ENCODE measurements at places on chromosomes 12 and 14. TPM values are rescaled to one million over a fixed set of nuclear protein-coding genes. Genes with fewer than 3 reads are reported as not detected.

GRCh38 chr14:62711351-62712023, 333.8 kb downstream of the KCNH5 start:
- no peak for DNase-seq

The SOAT2 gene
- 10.8 TPM for total RNA-seq

- no peak for DNase-seq
Measured at GRCh38 chr12:94458877-94459727, 565 bp downstream of the CEP83 start.

The AICDA gene
- not detected for total RNA-seq

DNA sequence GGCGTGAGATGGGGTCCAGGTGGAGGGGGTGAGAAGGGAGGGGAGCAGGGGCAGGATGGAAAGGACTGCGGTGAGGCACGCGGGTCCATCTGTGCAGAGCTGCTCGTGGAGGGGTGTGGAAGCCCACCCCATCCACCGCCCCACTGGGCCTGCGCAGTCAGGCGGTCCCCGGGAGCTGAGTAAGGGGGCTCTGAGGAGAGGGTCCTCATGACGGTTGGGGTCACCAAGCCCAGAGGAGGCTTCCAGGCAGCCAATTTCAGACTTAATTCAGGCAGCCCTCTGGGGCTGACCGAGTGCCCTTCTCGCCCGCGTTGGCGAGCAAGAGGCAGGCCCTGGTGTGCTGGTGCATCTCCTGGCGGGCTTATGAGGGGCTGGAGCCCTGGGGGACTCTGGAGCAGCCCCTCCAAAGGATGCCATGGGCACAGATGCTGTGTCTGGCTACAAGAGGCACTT, 115.5 kb downstream of the KIF26A start:
- DNase-seq = no peak

The IL26 gene
- total RNA-seq = not detected

DNA sequence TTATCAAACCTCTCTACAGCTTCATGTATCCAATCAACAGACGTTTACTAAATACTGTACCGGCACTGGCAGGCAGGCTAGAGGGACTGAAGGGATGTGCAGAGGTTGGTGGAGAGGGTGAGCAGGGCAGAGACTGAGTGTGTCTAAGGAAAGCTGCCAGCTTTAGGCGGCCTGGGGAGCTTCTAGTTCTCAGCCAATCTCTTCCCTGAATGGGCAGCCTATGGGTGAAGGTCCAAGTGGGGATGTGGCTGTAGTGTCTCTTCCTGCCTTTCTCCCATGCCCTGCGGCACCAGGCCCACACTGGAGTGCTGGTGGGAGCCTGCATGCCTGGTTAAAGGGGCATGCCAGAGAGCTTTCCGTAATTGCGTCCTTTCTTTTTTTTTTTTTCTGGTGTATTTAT, 239.8 kb downstream of the CACNA1C start:
- DNase-seq = no peak

DNA sequence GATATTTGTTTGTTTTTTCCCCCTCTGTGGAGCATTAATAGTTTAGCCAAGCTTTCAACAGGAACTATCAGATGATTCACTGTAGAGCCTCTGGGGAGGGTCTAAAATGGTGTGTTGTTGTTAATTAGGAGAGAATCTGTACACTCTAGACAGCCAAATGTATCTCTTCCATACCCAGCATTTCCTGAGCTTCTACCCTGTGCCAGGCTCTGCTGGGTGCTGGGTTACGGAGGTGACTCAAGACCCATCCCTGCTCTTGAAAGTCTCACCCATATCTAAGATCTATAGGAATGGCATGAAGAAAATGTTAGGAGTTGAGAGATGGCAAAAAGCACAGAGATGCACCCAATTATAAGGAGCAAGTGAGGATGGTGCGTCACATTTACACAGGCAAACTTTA, 245.8 kb downstream of the C12orf75 start:
- DNase-seq = no peak
